ENCODE measurements at places on chromosomes 1 and 21.

DNA sequence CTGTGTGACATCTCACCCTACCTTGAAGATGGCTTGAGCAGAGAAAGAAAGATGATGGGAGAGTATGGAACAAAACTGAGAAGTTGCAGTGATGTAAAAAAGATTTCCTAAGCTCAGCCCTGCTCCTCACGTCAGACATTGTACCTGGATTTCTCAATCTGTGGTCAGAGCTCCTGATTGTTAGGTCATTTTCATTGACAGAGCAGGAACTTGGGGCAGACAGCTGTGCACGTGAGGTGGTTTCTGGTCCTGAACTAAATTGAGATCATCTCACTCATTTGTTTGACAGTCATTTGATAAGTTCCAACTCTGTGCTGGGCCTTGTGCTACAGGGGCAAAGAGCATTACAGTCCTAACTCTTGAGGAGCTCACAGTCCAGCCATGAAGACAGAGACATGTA is 10.2 kb downstream of the TRAF3IP3 start:
- DNase-seq, result no peak

GRCh38 chr1:115433483-115433882 is 95.4 kb upstream of the NGF start:
- no peak for DNase-seq

DNA sequence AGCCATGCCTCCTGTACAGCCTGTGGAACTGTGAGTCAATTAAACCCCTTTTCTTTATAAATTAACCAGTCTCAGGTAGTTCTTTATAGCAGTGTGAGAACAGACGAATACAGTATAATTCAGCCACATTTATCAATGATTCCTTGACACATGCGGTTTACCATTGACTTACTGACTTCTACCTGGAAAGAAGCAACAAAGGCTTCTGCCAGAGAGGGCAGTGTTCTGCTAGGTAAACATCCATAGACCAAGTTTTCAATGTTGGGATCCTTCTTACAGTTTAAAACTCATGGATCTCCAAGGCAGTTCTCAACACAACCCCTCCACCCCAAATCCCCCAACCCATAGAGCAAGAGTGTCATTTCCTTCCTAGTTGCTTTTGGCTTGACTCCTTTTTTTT is 150.6 kb downstream of the ZNF648 start:
- no peak for DNase-seq

DNA sequence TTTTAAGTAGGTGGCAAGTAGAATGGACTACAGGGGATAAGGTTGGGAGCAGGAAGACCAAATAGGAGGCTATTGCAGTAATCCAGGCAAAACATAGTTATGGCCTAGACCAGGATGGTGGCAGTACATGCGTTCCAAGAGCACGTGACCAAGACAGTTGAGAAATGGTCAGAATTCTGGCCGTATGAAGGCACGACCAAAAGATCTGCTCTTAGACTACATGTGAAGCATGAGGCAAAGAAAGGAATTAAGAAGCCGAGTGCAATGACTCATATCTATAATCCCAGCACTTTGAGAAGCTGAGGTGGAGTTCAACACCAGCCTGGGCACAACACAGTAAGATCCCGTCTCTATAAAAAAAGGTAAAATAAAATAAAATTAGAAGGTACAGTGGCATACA is 71.3 kb downstream of the LUZP1 start:
- no peak for DNase-seq

GRCh38 chr1:236163463-236164153 is 21.3 kb downstream of the GPR137B start:
- DNase-seq, result no peak

DNA sequence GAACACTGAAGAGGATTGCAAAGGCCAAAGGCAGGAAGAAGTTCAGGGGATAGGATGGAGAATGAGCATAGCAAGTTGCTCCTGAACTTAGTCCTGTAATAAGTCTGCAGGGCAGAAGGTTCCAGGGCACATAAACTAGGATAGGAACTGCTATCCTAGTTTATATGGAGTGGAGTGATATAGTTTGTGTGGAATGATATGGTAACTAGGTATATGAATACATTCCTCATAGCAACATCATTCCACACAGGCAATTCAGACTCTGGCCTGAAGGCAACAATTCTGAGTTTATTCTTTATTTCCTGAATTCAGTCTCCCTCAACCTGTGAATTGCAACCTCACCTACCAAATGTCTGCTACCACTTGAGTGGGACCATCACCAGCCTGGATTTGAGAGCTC is 154.9 kb upstream of the GREM2 start:
- DNase-seq, result no peak

DNA sequence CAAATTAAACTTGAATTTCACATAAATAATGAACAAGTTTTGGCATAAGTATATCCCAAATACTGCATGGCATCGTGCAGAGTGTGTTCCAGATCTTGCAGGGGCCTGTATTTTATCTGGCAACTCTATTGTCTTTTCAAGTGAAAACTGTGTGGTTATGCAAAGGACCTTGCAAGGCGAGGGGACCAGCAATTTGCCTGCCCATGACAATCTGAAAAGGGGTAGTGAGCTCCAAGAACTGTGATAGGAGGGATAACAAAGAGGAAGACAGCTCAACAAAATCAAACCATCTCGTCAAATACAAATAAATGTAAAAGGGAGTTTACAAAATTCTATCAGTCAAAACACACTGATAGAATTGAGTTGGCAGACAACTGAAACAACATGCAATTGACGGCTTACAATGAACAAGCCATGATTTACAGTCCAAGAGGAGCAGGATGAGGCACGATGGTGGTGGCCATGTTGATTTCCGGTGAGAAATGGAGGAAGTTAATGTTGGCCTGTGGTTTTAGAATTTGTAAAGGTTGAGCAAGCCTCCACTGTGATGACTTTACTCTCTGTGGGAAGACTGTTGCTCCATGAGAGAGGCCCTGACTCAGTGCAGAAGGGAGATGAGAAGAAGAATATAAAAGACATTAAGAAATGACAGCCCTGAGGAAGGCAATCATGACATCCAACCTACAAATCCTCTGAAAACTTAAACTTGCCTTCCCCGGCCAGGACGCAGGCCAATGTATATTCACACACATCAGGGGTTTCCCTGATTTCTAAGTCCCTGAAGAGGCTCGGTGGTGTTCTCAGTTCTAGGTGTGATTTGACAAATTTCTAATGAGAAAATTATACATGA is 132.2 kb downstream of the ADSS2 start:
- DNase-seq, result peak; percentile 63

GRCh38 chr1:30879126-30879786 is 29.3 kb downstream of the SDC3 start:
- peak; percentile 8 for DNase-seq

DNA sequence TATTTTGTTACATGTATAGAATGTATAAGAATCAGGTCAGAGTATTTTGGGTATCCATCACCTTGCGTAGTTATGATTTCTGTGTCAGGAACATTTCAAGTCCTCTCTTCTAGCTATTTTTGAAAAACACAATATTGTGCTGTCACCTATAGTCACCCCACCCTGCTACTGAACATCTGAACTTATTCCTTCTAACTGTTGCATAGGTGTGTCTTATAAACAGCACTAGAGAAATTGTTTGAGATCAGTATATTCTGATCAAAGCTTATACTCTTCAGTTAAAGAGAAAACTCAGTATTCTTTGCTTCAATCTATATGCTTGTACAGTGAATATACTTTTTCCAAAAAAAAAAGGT is 96.0 kb downstream of the ASH1L start:
- DNase-seq, result no peak

DNA sequence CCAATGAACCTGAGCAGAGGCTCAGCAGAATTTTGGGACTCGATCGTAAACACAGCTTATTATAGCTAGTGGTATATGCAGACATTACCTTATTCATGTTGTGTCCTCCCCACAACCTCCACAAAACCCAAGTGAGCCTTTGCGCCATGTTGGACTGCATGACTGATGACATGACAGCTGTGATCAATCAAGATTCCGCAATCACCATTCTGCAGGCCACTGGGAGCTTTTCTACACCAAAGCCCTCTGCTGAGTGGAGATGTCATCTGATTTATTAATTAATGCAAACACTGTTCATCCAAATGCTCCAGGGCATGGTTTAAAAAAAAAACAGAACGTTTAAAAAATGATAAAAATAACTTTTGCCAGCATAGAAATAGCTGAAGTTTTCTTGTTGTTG is 7.9 kb upstream of the SRP9 start:
- no peak for DNase-seq

- DNase-seq, result no peak
Measured at GRCh38 chr1:219523411-219523810, 89.5 kb downstream of the ZC3H11B start.

DNA sequence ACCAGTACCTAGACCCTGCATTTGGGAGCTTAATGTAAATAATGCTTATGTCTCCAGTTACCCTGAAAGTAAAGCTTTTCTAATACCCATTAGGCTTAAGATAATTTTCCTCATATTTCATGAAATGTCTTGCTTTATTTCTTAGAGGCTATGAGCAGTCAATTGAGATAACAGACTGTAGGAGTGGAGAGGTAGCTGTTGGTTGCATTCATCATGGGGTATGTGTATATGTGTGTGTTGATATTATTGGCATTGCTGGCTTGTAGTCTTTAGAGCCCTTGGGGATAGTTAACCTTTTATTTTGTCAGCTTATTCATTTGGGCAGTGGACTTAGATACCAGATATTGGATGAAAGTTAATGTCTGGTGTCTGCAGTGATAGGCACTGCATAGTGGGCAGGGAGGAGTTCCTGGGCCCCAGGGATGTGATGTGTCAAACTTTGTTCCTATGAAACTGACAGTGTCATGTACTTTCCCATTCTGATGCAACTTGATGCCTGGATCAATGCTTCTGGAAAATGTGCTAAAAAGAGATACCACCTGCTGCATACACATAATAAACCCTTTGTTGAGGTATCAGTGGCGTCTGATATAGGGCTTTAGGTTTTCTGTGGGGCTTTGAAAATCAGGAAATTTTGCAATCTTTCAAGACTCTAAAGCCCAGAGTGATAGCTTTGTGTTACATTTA is 83.9 kb downstream of the MAST2 start:
- no peak for DNase-seq

- no peak for DNase-seq
Measured at GRCh38 chr1:157976888-157977287, 16.6 kb upstream of the KIRREL1 start.

GRCh38 chr1:209427811-209428210 is 155.7 kb upstream of the CAMK1G start:
- DNase-seq, result no peak

GRCh38 chr1:115063228-115063901 is 25.9 kb downstream of the TSPAN2 start:
- DNase-seq, result peak; percentile 24

DNA sequence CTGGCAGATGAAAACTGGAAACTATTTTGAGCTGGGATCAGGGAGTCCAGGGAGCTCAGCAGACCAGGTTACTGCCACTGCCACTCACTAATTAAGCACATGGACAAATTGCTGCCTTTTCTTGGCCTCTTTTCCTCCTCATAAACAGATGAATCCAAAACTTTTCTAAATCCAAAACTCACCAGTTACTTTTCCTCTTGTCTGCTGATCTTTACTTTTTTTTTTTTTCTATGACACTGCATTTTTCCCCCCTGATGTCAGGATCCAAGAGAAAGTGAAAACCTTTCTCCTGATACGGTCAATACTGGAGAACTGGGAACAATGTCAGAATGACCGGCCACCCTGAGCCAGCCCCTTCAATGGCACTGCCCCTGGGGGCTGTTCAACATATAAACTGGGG is 405.8 kb downstream of the DUSP10 start:
- no peak for DNase-seq

DNA sequence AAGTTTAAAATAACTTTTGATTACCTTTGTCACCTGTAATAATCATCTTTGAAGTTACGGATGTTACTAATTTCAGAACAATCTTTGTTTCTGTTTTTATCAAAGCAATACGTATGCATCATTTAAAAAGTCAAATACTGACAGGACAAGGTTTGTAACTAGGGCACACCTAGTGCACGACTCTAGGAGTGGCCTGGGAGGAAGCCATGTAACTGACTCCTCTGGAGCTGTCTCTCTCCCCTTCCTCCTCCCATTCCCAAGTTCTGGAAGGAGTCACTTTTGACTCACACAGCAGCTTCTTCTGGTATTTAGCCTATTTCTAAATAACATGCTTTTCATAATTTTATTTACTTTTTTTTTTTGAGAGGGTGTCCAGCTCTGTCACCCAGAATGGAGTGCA is 11.8 kb upstream of the RAP1GAP start:
- no peak for DNase-seq

DNA sequence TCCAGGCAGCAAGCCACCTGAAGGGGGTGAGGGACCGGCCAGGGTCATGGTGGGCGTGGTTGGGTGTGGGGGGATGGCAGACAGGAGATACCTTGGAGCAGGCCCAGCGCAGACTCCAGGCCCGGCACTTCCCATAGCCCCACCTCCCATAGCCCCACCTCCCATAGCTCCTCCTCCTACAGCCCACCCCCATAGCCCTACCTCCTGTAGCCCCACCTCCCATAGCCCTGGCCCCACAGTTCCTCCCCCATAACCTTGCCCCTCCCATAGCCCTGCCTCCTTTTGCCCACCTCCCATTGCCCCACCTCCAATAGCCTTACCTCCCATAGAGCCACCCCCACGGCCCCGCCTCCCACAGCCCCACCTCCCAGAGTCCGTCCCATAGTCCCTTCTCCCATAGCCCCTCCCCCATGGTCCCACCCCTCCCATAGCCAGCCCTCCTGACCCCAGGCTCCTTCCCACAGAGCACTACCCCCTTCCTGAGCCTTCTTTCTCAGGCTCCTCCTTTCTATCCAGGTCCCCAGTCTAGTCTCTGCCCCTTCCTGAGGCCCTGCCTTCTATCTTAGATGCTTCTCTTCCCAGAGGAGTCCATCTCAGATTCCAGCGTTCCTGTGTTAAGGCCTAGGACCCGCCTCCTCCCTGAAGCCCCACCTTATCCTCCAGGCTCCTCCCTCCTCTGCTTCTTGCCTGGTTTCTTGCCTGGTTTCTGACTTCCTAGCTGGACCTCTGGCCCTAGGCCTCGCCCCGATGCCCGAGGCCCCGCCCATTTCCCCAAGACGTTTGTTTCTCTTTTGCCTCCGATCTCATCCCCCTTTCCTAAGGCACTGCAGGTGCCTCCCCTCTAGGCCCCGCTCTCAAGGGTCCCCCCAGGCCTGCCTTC is 46.8 kb downstream of the PTPRU start:
- DNase-seq, result no peak

GRCh38 chr1:154998818-154999570 is 3.6 kb upstream of the ZBTB7B start:
- DNase-seq, result no peak

DNA sequence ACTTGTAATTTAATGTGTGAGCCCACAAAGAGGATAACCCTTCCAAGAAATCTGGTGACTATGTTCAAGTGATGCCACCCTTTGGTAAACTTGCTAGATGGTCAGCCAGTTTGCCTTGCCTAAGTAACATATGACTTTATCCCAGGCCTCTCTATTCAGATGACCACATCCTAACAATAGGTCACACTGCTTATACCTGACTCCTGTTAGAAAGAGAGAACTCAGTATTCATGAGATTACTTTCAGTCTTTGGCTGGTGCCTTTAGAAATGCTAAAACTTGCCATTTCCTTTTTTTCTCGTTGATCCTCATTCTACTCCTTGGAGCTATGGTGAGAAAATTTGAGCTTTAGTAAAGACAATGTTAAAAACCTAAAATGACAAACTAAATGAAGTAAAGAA is 28.5 kb upstream of the SERBP1 start:
- no peak for DNase-seq

GRCh38 chr1:76713535-76713934 is 153.7 kb upstream of the ST6GALNAC5 start:
- DNase-seq, result no peak
